ENCODE measurements at places on chromosomes 5 and 9. TPM values are rescaled to one million over a fixed set of nuclear protein-coding genes. Genes with fewer than 3 reads are reported as not detected.
A peak's percentile ranks its signal among the peaks of the same experiment; 100 is the strongest.

- no peak for DNase-seq
These were observed 14.8 kb downstream of the STXBP1 start for GRCh38 chr9:127626752-127627493.

- DNase-seq = no peak
These were observed 53.0 kb upstream of the SMARCA2 start for GRCh38 chr9:1962122-1962521.

TAF11L10 gene
- not detected for total RNA-seq

GNA14 gene
- total RNA-seq = 6.5 TPM

ZNF483 gene
- 5.2 TPM for total RNA-seq

SLC22A4 gene
- total RNA-seq = 4.9 TPM

CLPTM1L gene
- 57.8 TPM for total RNA-seq

DNA sequence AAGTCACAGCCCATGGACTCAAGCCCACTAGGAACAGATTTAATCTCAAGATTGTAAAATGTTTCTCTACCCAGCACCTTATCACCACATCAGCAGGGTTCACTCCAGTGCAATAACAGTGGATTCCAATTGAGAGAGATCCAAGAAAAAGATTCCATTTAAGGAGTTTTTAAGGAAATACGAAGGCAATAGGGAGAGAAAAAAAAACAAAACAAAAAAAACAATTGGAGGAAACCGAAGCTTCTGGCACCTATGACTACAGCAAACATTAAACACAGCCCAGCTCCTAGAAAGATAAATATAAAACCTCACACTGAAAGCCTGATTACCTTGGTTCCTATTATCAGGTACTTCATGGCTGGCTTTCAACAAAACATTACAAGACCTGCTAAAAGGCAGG, 192.7 kb downstream of the DAB2IP start:
- DNase-seq = no peak

- no peak for DNase-seq
These were observed 146.9 kb downstream of the GOLPH3 start for GRCh38 chr5:32027093-32027716.

DNA sequence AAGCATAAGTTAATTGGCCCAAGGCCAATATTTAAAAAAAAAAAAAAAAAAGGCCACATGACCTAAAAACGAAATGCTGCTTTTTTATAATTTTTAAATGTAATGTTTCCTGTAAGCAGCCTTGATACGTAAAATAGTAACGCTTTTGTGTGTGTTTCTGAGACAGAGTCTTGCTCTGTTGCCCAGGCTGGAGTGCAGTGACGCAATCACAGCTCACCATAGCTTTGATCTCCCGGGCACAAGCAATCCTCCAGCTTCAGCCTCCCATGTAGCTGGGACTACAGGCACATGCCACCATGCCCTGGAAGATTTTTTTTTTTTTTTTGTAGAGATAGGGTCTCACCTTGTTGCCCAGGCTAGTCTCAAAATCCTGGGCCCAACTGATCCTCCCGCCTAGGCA, 179.9 kb downstream of the EDIL3 start:
- no peak for DNase-seq

NR2F1-AS1 gene
- 4.5 TPM for total RNA-seq

DNA sequence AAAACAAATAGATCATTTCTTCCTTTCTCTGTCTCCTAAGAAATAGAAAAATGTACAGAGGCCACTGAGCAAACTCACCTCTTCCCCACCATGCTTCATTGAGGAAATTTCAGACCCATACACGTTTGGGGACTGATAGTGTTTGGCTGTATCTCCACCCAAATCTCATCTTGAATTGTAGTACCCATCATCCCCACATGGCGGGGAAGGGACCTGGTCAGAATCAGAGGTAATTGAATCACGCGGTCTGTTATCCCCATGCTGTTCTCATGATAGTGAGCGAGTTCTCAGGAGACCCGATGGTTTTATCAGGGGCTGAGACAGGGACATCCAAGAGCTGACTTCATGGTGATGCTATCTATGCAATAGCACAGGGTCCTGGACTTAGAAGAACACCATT, 1655.8 kb downstream of the MAT2B start:
- no peak for DNase-seq

DNA sequence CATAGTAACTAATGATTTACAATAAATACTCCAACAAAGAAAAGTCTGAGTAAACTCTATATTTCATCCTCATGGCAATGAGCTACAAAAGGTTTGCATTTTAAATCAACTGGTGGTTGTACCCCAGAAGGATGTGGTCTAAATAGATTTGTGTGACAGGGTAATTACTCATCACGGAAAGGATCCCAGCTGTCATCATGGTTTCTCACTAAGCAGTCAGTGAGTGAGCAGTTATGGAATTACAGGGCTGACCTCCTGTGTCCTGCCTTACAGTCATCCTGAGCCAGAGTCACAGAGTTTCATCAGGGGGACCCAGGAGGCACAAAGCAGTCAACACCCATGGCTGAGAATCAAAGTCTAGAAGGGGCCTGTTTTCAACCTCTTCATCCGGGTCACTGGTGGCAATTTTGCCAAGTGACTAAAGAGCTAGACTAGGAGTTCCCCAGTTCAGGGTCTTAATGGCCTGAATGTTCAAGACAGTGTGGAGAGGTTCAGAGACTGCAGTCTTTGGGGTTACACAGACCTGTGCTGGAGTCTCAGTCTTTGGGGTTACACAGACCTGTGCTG, 210.7 kb upstream of the SLC24A2 start:
- no peak for DNase-seq

PIP5KL1 gene
- 0.77 TPM for total RNA-seq

DNA sequence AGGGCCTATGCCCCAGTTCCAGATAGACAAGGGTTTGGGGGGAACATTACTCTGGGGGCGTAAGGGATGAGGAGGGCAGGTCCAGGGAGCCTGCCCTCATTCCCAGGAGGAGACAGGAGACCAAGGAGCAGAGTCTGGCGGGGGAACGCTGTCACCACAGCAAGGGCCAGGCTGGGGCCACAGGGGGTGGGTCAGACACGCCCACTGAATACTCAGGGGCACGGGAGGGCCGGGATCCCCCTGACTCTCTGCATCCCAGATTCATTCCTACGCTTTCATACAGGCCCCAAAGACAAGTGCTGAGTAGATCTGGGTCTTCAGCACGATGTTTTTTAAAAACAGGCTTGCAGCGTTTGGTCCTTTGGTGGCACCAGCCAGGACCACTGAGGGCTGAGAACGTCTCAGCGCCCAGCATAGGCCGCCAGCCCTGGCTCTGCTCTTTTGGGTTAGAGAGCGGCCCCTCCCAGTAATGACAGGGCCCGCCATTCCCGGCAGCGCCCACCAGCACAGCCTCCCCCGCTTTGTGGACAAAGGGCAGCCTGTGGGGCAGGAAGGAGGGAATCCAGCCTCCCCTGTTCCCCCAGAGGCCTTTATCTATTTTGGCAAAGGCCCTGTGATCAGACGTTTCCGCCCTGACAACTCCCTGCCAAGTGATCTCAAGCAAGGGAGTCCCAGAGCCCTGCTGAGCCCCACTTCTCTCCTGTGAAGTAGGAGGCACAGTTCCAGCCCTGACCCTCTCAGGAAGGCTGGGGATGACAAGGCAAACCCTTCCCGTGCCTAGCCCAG, 24.9 kb downstream of the NEK6 start:
- peak; percentile 81 for DNase-seq

GRCh38 chr5:68067976-68068603, 147.5 kb upstream of the PIK3R1 start:
- no peak for DNase-seq

STC2 gene
- 15.0 TPM for total RNA-seq

ABLIM3 gene
- total RNA-seq = 122 TPM

OR2K2 gene
- not detected for total RNA-seq

- DNase-seq = no peak
These were observed 6.8 kb upstream of the IFNA5 start for GRCh38 chr9:21311889-21312288.

TAF11L11 gene
- total RNA-seq = not detected

- no peak for DNase-seq
These were observed 70.7 kb upstream of the LPAR1 start for GRCh38 chr9:111108946-111109345.

DNA sequence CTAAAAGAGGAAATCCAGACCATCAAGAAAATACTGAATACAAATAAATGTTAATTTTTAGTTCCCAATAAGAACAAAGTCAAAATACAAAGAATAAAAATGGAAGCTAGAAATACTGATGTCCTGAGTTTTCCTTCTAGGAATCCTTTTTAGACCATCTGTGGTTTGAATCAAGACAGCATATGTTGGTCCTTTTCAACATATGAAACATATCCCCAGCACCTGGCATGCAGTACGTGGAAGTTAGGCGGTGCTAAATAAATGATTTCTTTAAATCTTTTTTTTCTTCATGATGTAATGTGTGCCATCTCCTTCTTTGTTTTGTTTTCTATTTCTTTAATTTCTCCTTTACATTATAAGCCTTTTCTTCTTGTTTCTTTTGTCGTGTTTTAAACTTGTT, 34.0 kb downstream of the KIAA1958 start:
- DNase-seq = no peak

DNA sequence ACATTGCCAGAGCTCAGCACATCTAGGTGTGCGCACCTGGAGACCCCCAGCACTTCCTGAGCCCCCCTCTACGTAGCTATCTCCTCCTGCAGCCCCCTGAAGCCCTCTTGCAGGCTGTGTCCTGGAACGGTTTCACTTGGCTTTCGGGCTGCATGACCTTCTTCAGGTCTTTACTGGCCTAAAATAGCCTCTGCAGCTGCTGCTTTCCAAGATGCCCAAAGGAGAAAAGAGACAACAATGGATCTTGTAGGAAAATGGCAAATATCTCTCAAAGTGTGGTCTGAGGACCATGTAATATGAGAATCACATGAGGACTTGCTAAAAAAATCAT, 6.6 kb upstream of the ERMP1 start:
- no peak for DNase-seq

DAB2IP gene
- total RNA-seq = 70.0 TPM

- DNase-seq = no peak
These were observed 650.3 kb upstream of the CDH10 start for GRCh38 chr5:25295067-25295466.

DNA sequence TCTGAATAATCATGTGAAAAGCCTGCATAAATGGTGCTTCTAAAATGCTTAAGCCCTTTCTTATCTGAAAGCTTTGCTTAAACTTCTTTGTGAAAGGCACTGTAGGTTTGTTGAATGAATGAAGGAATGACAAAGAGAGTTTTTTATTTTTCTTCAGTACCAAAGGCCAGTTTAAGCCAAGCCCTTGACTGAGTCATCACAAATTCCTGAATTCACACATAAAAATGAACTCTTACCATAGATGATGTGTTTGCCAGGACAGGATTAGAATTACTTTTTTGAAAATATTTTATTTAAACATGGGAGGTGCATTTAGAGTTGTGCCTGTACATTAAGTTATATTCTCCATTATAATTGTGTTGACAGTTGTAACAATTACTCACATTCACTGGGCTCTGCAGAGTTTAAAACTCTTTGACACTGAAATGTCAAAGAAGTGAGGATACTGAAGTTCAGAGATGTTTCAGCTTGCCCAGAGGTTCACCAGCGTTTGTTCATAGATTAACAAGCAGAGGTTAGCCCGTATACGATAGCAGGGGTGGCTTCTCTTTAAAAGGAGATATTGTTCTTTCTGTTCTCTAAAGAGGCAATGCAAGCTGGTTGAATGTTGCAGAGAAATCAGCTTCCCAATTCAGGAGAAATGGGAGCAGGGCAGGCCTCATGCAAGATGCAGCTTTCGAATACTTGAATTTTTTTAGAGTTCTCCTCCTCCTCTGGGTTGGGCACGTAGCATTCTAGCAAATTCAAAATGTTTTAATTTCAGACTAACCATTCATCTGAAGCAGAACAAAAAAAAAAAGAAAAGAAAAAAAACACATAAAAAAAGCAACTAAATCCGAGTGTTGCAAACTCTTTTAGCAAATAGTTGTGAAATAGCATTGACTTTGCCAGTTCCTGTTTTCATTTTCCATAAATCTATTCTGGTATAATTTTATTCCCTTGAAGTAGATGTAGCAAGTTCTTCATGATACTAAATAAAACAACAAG, 358.7 kb upstream of the KLF4 start:
- DNase-seq = no peak

PALM2AKAP2 gene
- total RNA-seq = 81.3 TPM

PCDHGB7 gene
- total RNA-seq = 15.0 TPM

LRRC70 gene
- 1.6 TPM for total RNA-seq

DNA sequence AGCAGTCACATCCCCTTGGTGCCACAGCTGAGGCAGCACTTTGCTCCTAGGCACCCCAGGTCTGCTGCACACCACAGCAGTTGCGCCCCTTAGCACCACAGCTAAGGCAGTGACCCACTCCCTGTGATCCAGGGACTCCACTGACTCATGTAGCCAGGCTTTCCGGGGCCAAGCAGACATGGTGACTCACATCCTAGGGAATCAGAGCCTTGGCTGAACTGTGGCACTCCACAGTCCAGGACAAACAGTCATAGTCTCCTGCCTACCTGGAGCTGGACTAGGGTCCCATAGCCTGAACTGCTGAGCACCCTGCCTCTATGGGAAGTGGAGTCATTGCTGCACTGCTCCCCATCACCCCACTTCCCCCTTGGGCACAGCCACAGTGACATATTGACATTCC, 338.7 kb downstream of the NPR3 start:
- DNase-seq = no peak

- no peak for DNase-seq
These were observed 372.1 kb downstream of the NTRK2 start for GRCh38 chr9:85041466-85042137.

SOX30 gene
- 0.16 TPM for total RNA-seq

PTPA gene
- 212 TPM for total RNA-seq

ZNF879 gene
- total RNA-seq = 3.1 TPM

GRCh38 chr5:148740079-148740858, 85.9 kb upstream of the HTR4 start:
- no peak for DNase-seq

LHX6 gene
- 3.9 TPM for total RNA-seq

DNA sequence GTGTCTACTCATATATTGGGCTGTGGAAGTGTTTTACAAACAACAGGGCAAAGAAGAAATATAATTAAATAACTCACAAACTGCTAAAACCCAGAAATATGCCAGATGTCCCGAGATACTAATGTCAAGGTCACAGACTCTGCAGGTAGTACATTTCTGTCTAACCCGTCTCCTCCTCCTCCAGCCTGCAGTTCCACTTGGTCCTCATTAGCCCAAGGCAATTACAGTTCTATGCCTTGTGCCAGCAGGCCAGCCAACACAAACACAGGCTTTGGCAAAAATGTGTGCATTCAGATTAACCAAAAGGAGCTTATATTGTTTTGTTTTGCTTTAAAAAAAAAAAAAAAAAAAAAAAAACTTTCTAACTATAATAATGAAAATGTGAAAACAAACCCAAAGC, 148.8 kb downstream of the MYO10 start:
- DNase-seq = no peak

DNA sequence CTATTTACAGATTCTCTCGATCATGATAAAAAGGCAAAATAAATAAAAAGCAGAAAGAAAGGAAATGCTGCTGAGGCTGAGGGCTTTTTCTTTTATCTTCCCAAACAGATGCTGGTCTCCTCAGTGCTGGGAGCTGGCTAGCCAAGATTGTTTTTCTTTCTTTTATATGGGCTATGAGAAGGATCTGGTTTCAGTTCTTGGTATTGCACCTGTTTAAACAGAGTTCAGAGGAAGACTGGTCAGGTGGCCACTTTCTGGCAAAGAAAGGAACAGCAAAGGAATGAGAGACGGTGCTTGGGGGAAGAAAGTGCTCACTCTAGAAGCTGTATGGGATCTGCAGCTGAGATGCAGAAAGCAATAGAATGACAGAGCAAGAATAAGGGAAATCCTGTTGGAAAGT, 88.9 kb downstream of the SLF1 start:
- DNase-seq = no peak

C9orf50 gene
- not detected for total RNA-seq

Data from heart left ventricle (tissue), 16 donors.